ENCODE measurements at places on chromosomes 6 and 20.
A peak's percentile ranks its signal among the peaks of the same experiment; 100 is the strongest.

- no peak for DNase-seq
Observed at GRCh38 chr20:24469116-24469893, at the start of gene SYNDIG1. Gene SYNDIG1, plus strand, starts transcription at chr20:24469629. Its CDS starts 73,469 bp downstream, at chr20:24543098.

GRCh38 chr6:53492860-53493634, 51.9 kb downstream of the GCLC start:
- peak; percentile 72 for DNase-seq

- DNase-seq, result no peak
Observed at GRCh38 chr6:134343066-134343465, 25.2 kb upstream of the SGK1 start.

GRCh38 chr20:17617212-17617867, 47.5 kb downstream of the DSTN start:
- DNase-seq, result peak; percentile 30

DNA sequence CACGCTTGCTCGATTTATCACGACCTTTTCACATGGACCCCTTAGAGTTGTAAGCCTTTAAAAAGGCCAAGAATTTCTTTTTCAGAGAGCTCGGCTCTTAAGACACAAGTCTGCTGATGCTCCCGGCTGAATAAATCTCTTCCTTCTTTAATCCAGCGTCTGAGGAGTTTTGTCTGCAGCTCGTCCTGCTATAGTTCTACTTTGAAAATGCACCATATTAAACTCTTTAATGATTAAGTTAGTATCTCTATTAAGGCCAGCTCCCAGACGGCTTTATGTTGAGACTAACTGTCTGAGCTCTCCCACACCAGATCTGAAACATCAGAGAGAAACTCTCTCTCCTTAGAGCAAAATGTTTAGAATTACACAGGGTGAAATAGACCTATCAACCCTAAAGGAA, 18.0 kb upstream of the GSTA3 start:
- no peak for DNase-seq

- no peak for DNase-seq
Observed at GRCh38 chr6:26230351-26230750, 134.6 kb upstream of the BTN3A2 start.

GRCh38 chr6:91941838-91942237, 1355.0 kb upstream of the MAP3K7 start:
- DNase-seq, result no peak

DNA sequence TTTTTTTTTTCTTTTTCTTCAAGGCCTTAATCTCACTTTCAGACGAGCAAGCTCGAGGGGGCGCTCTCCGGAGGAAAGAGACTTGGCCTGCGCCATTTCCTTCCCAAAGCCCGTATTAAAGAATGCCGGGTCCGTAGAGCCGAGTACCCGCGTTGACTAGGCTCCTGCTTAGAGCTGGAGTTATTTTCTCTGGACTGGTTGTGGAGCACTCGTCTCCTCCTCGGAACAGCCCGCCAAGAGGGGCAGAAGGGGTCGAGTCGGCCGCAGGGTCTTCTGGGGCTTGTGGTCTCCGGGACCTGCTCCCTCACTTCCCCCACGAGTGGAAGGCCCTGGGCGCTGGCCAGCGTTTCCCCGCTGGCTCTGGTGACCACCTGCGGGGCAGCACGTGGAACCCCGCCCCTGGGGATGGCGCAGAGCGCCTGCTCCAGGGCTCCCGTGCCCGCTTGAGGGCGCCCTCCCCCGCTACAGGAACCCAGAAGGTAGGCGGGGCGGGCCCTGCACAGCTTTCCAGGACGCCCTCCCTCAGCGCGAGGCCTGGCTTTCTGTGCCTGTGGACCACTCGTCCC, 2.7 kb upstream of the MEI4 start:
- no peak for DNase-seq

All from KBM-7 (cell line).